Activated CD4-positive, alpha-beta T cell treated with anti-CD3 and anti-CD28 coated beads for 36 hours (primary cell): ENCODE measurements at places on chromosomes 5 and 9.

DNA sequence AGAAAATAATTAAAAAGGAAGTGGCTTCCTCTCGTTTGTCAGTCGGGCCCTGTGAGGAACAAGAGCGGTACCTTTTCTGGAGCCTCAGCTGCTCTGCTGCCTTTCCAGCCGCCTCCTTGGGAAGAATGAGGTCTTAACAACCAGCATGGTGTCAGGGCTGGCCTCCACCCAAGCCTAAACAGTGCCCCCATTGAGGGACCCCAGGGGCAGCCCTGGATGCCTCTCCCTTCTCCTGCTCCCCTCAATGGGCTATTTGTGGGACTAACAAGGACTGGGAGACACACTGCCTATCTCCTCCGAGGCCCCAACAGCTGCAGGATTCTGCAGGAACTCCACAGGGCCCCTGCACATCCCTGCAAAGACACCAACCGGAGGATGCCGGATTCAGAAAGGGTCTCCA, 155.4 kb upstream of the MAP3K1 start:
- no peak for DNase-seq

DNA sequence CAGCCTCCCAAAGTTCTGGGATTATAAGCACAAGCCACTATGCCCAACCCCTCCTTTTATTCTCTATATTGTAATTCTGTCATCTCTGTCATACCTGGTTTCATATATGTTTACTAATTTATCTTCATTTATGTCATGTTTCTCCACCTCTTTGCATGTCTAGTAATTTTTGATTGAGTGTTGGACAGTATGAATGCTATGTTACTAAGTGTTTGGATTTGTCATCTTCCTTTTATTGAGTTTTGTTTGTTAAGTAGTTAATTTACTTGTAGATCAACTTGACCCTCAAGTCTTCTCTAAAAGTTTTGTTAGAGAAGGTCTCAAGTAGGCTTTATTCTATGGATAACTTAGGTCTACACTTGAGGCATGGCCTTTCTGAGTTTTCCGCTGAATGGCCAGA, 17.2 kb upstream of the CACNA1B start:
- DNase-seq: no peak

DNA sequence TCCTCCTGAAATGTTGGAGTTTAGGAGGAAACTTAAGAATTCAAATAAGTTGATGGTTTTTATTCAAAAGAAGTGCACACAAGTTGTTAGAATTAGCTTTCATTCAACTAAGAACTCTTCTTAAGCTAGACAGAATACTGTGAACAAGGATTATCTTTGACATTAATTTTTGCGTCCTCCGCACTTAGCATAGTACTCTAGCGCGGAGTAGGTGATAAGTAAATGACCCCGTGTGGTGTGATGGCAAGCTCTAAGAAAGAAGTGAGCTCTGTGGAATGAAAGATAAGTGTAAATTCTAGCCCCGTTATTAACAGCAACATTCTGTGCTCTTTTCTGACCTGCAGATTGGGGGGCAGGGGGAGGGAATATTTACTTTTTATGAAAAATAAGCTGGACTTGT, 1.0 kb downstream of the BRIX1 start:
- no peak for DNase-seq

DNA sequence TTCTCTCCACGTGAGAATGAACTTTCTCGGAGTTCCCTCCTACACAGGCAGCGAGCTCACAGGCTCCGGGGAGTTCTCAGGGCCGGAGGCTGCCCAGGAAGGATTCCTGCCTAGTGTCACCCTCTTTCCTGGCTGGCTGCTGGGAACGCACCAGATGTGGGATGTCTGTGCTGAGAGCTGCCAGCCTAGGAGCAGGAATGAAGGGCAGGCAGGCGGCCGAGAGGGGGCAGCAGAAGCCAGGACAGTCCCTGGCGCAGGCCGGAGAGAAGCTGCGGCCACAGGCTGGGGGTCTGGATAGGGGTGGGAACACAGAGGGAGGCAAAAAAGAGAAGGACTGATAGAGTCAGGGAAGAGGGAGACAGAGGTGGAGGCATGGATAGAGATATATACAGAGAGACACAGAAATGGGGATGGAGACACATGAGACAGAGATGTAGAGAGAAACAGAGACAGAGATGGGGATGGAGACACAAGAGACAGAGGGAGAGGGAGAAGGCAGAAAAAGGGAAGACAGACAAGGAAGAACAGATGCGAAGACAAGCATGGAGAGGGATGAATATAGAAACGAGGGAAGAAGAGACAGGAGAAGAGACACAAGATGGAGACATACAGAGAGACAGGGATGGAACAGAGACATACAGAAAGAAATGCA, 25.3 kb upstream of the ENHO start:
- peak; percentile 69 for DNase-seq

- no peak for DNase-seq
These were observed 7.6 kb downstream of the GRIN1 start for GRCh38 chr9:137146527-137146918.

DNA sequence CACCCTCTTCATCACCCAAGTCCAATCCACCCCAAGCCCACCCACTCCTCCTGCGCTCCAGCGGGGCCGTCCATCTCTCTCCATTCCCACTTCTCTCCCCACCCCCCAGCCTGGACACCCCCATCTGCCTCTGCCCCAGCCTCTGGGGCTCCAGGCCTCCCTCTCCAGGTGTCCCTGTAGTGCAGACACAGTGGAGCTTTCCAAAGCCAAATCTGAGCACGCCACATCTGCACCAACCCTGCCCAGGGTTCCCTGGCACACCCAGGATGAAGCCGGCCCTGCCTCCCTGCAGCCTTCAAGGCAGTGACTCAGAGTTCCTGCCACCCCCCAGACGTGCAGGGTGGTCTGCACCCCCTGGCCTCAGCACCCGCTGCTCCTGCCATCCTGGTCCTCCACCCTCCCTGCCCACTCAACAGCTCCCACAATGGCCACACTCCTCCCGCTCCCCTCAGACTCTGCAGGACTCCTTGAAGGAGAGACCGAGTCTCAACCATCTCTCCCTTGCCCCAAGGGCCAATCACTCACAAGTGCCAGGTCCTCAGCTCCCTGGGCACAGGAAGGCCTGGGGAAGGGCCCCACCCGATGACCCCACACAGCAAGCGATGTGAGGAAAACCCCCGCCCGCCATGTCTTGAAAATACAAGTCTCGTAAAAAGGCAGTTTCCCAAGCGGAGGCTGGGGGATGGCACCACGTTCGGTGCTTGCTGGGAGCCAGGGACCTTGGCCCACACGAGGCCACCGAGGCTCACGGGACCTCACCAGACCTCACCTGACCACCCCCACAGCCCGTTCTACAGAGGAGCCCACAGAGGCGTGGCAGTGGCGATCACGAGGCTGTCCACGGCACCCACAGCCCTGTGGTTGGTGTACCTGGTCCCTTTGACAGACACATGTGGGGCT, 22.2 kb downstream of the VAV2 start:
- DNase-seq: no peak

GRCh38 chr9:126536131-126536530, 77.6 kb upstream of the LMX1B start:
- no peak for DNase-seq

GRCh38 chr5:139131921-139132432, 66.2 kb downstream of the SIL1 start:
- DNase-seq: no peak

DNA sequence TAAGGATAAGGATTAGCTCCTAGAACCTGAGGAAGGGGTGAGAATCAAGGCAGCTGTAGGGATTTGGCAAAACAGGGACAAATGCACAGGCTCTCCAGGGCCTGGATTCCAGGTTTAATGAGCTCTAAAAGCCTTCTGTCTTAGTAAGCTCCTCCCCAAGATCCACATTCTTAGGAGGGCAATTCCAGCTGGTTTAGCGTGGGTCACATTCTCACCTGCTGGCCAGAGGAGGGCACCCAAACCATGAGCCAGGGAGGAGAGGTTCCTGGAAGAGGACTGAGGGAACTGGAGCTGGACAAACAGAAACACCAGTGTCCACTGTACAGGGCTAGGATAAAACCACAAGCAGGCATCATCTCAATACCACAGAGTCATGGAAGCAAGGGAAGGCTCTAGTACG, 480.0 kb downstream of the CCDC171 start:
- no peak for DNase-seq

DNA sequence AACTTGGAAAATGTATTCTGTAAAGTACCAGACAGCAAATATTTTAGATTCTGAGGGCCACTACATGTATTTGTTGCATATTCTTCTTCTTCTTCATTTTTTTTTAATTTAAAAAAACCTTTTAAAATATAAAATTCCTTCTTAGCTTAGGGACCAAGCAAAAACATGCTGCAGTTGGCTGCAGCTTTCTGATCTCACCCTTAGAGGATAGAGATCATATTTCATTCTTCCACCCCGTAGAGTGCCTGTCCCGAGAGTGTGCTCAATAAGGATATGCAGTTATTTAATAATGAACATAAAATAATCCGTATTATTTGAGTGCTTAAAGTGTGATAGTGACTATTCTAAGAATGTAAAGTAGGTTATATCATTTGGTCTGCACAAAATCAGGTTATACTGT, 204.2 kb upstream of the CD180 start:
- DNase-seq: no peak

DNA sequence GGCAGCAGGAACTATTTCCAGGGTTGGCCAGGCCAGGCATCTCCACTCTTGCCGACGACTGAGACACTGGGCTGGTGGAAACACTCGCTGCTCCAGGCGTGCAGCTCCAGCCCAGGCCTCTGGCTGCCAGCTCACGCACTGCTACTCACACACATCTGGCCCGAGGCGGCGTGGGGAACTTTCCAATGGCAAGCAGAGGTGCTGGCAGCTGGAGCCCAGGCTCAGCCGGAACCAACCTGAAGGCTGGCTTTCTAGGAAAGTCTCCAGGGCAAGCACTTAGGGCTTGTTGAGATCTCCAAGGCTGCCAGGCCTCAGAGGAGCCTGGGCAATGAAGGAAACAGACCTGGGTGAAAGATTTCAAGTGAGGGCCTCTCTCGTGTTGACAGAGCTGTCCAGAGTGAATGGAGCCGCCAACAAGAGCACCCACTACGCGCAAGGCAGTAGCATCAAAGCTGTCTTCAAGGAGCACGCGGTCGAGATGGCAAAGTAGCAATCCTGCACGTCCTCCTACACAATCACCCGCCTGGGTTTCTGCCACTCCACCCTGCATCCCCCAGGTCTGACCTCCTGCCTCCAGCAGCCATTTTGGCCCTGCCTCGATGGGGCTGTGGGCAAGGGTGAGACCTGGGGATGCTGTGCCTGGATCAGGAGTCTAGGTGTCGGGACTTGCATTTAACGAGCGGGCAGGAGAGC, 14.4 kb downstream of the SH3PXD2B start:
- no peak for DNase-seq

DNA sequence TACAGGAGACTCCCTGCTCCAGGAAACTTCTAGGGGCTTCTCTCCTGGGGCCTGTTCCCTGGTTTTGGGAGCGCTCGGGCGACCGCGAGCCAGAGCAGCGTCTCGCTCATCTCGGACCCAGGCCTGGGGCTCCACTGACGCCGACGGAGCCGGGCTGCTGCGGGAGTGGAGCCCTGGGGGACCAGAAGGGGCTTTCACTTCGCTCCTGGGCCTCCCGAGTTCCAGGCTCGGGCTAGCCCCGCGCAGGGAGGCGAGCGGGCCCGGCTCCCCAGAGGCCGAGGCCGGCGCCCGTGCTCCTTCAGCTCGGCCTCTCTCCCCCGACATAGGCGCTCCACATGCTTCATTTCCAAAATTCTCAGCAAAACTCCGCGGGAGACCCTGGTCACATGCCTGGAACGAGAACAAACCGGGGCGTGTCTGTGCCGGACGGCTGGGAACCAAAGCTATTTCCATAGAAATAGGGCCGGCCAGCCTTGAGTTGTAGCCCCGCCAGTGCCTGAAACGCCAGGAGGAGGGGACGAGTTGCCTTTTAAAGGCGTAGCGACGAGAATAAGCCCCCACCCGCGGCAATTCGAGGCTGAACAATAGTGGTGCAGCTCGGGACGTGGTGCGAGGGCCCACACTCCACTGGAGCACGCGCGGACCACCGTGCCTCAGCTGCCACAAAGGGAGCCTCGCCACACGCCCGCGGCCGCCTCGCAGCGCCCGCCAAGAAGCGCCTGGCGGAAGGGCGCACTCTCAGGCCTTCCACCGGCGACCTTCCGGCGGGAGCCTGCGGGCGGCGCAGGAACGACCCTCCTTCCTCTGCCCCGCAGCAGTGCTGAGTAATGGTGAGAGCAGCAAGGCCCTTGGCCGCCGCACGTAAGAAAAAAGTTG, 1.1 kb upstream of the G3BP1 start:
- DNase-seq: no peak

GRCh38 chr5:149545327-149545726, 5.9 kb downstream of the CSNK1A1 start:
- DNase-seq: no peak

DNA sequence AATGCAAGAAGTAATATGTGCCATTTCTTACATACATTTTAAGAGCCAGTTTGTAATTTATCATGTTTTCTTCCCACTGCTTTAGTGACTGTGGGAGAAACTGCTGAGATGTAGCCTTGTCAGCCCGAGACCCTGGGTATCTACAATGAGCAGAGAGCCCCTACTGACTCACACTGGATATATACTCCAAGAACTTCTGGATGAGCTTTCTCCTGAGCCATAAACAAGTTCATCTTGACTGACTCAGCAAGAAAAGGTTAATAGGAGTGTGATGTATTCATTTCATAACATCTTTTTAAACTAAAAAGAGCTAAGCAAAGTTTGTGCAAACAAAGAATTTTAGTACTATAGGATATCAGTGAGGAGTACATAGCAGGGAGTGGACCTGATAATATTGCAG, 182.5 kb downstream of the EDIL3 start:
- no peak for DNase-seq

- no peak for DNase-seq
These were observed 11.7 kb upstream of the FAT2 start for GRCh38 chr5:151602806-151603205.

DNA sequence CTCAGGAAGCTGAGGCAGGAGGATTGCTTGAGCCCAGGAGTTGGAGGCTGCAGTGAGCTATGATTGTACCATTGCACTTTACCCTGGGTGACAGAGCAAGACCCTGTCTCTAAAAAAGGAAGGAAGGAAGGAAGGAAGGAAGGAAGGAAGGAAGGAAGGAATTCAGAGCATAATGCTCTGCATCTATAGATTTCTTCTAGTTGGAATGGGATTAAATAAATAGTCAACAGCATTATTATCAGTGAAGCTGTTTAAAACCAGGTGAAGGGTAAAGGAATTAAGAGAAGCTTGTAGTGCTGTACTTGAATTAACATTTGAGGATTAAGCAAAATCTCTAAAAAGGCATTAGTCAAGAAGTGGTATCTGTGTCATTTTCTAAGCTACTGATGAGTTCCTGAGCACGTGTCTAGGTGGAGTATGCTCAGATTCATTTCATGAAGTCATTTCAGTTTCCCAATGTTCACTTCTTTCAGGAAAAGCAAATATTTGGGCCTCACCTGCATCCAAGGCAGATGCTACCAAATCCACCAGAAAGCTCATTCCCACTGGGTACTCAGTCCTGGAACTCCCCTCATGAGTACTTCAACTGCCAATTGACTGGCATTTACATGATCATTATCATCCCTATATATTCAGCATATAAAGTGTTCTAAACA, 8.4 kb downstream of the PDE6A start:
- DNase-seq: no peak
